ENCODE measurements at places on chromosomes 13 and 19. TPM values are rescaled to one million over a fixed set of nuclear protein-coding genes. Genes with fewer than 3 reads are reported as not detected.

Gene FGF9
- 0.26 TPM for polyA plus RNA-seq

Gene FBXO17
- polyA plus RNA-seq, result 10.8 TPM

Gene FCER2
- polyA plus RNA-seq, result not detected

Gene CILP2
- 0.25 TPM for polyA plus RNA-seq

Gene TJP3
- polyA plus RNA-seq, result not detected

Gene KLK8
- not detected for polyA plus RNA-seq

Gene LHB
- not detected for polyA plus RNA-seq

Gene COG6
- 48.6 TPM for polyA plus RNA-seq

Gene TMEM86B
- 0.87 TPM for polyA plus RNA-seq

Gene CEACAM21
- polyA plus RNA-seq, result not detected

Gene SIGLEC12
- polyA plus RNA-seq, result not detected

Gene ZNF177
- 2.3 TPM for polyA plus RNA-seq

Gene MBD3L4
- polyA plus RNA-seq, result not detected

Gene CLDND2
- polyA plus RNA-seq, result not detected

Gene ZNF439
- 5.3 TPM for polyA plus RNA-seq

Gene ZNF492
- polyA plus RNA-seq, result 0.14 TPM

Gene CEACAM4
- polyA plus RNA-seq, result not detected

Gene MAP3K10
- polyA plus RNA-seq, result 2.3 TPM

Gene KCNC3
- polyA plus RNA-seq, result not detected

Gene SIGLEC6
- not detected for polyA plus RNA-seq

Gene CELF5
- not detected for polyA plus RNA-seq

Gene ZSWIM4
- polyA plus RNA-seq, result 3.4 TPM

Gene GRIK5
- 0.05 TPM for polyA plus RNA-seq

Gene CSNK1A1L
- polyA plus RNA-seq, result not detected

Gene PDX1
- polyA plus RNA-seq, result not detected

Gene ZNF559
- 20.9 TPM for polyA plus RNA-seq

Gene KCNN1
- 0.05 TPM for polyA plus RNA-seq

Gene ZNF627
- 15.6 TPM for polyA plus RNA-seq

Gene DNAAF3
- 0.21 TPM for polyA plus RNA-seq

Gene SAFB
- 34.0 TPM for polyA plus RNA-seq

Gene KIR3DL2
- polyA plus RNA-seq, result not detected

Gene SYMPK
- 54.3 TPM for polyA plus RNA-seq

Gene DMRTC2
- not detected for polyA plus RNA-seq

Gene ZNF100
- 3.0 TPM for polyA plus RNA-seq

Gene BCAM
- polyA plus RNA-seq, result 9.7 TPM

Gene IFNL3
- not detected for polyA plus RNA-seq

Gene CPAMD8
- polyA plus RNA-seq, result 0.38 TPM

Gene ZNF429
- polyA plus RNA-seq, result 5.4 TPM

Gene MCF2L
- 0.10 TPM for polyA plus RNA-seq

Gene NLRP11
- polyA plus RNA-seq, result not detected

Gene HPN
- polyA plus RNA-seq, result not detected

Gene ARID3A
- polyA plus RNA-seq, result 7.6 TPM

Gene FBN3
- not detected for polyA plus RNA-seq

Gene TNFSF13B
- polyA plus RNA-seq, result 0.48 TPM

Gene GRIN3B
- polyA plus RNA-seq, result 0.38 TPM

Gene ATP4B
- polyA plus RNA-seq, result not detected

Gene LMTK3
- 0.25 TPM for polyA plus RNA-seq

Gene CEP89
- polyA plus RNA-seq, result 12.3 TPM
